H54 (cell line): ENCODE measurements at places on chromosomes 16 and 17.

GRCh38 chr16:54815177-54815576 lies 115.5 kb upstream of the IRX5 start:
- no peak for DNase-seq

DNA sequence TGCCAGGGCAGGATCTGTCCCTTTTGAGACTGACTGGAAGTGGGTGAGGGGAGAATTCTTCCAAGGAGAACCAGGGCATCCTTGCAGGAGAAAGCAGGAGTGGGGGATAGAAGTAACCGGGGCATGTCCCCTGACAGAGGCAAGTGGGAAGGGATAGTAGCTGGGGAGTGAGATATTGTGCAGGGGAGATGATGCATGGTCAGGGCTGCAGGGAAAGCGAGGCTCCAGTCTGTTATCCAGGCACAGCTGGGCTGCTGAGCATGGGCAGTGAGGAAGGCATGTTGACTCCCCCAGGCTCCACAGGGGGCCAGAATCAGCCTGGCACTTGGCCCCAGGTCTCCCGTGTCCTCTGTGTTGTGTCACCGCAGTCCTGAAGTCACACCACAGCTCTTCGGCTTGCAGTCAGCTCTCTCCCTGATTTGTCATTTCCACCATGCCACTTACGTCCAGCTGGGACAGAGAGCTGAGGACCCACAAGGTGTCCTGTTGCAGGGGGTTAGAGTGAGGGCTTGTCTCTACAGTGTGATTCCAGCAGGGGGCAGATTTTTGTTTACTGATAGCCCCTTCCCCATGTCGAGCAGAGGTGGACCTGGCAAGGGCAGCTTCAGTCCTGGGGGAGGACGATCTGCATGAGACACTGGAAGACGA lies 40.9 kb downstream of the B9D1 start:
- DNase-seq: no peak

- DNase-seq: no peak
Measured at GRCh38 chr17:36132421-36132831, 28.8 kb downstream of the CCL4 start.

DNA sequence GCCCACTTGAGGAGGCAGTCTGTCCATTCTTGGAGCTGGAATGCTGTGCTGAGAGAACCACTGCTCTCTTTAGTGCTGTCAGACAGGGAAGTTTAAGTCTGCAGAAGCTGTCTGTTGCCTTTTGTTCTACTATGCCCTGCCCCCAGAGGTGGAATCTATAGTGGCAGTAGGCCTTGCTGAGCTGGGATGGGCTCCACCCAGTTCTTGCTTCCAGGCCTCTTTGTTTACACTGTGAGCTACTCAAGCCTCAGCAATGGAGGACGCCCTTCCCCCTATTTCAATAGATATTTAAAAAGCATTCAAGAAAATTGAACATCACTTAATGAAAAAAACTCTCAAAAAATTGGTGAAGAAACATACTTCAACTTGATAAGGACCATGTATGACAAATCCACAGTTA lies 313.5 kb downstream of the PHKB start:
- DNase-seq: no peak

GRCh38 chr17:1638624-1639300 lies 6.8 kb downstream of the SCARF1 start:
- no peak for DNase-seq
